ENCODE measurements at places on chromosomes 16 and 17. TPM values are rescaled to one million over a fixed set of nuclear protein-coding genes. Genes with fewer than 3 reads are reported as not detected.

- no peak for DNase-seq
These were observed 2.0 kb upstream of the CREBBP start for GRCh38 chr16:3882531-3882930.

DNA sequence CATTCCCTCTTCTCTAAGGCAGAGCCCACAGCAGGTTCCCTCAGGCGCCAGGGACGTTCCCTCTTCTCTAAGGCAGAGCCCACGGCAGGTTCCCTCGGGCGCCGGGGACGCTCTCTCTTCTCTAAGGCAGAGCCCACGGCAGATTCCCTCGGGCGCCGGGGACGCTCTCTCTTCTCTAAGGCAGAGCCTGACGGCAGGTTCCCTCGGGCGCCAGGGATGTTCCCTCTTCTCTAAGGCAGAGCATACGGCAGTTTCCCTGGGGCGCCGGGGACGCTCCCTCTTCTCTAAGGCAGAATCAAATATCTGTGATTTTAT lies 24.3 kb downstream of the ACSF3 start:
- no peak for DNase-seq

DNA sequence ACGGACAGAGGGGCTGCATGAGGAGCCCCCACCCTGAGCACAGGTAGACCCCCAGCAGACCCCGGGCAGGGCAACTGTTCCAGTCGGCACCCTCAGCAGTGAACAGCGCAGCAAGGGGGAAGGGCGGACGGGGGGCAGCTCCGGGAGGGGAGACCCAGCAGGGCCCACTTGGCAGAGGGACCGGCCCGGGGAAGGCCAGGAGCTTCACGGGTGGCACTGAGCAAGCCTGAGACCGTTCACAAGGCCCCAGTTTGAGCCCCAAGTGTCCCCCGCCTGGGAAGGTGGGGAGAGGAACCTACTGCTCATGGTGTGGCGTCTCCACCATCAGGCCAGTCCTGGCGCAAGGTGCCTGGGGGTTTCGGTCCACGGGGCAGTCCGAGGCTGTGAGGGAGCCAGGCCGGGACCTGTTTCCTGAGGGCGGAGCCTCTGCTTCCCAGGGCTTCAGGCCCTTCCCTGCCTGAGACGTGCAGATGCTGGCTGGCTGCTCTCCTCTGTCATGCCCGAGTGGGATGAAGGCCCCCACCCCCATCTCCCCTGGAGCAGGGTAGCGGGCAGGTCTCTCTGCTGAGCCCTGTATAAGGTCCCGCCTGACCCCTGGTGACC lies 54.4 kb upstream of the GNG13 start:
- no peak for DNase-seq

DNA sequence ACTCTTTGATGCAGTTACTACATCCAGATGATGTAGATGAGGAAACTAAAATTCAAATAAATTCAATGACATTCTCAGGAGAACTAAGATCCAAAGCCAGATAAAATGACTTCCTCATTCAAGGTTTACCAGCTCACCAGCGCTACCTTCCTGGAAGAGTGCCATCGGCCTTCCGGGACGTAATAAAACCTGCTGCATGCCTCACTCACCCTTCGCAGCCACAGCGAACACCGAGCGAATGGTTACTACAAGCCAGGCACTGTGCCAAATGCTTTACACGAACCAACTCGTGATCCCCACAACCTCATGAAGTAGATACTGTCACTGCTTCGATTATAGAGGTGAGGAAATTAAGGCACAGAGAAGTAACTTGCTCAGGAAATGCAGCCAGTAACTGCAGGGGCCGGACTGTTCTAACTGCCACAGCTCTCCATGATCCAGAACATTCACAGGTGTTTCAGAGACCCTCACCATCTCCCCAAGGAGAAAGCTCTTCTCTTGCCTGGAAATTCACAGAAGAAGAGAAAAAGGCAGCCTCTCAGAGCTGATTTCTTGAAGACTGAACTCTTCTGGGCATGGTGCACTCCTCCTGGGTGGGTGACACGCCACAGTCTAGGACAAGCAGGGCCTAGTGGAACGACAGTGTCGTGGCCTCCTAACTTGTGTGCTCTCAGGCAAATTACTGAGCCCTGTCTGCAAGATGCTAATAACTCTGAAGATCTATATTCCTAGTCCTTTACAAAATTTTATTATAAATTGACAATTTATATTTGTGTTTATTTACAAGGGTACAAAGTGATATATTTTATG lies 46.8 kb downstream of the HIC1 start:
- DNase-seq = no peak

IRX6 gene
- polyA plus RNA-seq = 7.0 TPM

GOSR1 gene
- polyA plus RNA-seq = 45.7 TPM

DNA sequence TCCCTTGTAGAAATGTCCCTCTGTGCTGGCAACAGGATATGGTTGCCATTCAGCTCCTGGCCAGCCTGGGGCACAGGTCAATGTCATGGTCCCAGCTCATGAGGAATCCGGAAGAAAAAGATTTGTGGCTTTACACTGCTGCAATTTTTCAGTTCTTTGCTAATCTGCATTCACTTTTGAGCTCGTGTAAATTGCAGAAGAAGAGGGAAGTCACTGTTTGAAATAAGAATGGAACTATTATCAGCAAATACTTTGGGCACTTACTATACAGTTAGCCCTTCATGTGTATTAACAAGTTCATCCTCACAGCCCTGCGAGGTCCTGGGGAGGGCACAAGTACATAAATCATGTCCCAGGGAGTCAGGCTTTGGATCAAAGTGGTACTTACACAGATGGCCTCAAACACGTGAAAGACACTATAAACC lies 14.2 kb downstream of the SLC47A2 start:
- DNase-seq = peak; percentile 62

SLC2A4 gene
- 1.8 TPM for polyA plus RNA-seq

GRCh38 chr17:31672161-31672819 lies 186.8 kb downstream of the COPRS start:
- DNase-seq = no peak

TBC1D3B gene
- 22.9 TPM for polyA plus RNA-seq

DNA sequence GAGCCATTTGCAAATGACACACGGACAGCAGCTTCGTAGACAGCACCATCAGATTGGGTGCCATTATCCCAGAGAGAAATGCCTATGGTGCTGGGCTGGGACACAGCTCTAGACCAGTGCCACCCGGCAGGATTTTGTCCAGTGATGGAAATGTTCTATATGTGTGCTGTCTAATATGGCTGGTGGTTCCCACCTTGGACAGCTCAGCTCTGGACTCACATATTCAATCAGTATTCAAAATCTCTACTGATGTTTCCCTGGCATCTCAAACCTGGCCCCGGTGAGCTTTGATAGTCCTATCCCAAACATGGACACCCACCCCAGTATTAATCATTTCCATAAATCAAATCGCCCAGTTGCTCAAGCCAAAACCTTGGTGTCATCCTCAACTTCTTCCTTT lies 23.0 kb downstream of the FA2H start:
- DNase-seq = no peak

KRT10 gene
- 45.9 TPM for polyA plus RNA-seq

GRCh38 chr16:29862383-29862883 lies 593 bp downstream of the CDIPT start:
- DNase-seq = no peak

HYDIN gene
- polyA plus RNA-seq = 19.6 TPM

- peak; percentile 37 for DNase-seq
These were observed 8.4 kb downstream of the SLC16A5 start for GRCh38 chr17:75096082-75096625.

GRCh38 chr16:9363520-9363919 lies 272.1 kb downstream of the HAPSTR1 start:
- DNase-seq = no peak

Data from renal pelvis (tissue), 12 donors.